Adipose tissue (tissue), 3 donors: ENCODE measurements at places on chromosomes 4 and X. TPM values are rescaled to one million over a fixed set of nuclear protein-coding genes. Genes with fewer than 3 reads are reported as not detected.

Gene OPRPN
- polyA plus RNA-seq = not detected

Gene LETM1
- polyA plus RNA-seq = 14.2 TPM

Gene KLF8
- 15.0 TPM for polyA plus RNA-seq

Gene TLR1
- polyA plus RNA-seq = 4.1 TPM

Gene TRIM61
- 0.38 TPM for polyA plus RNA-seq

Gene MAGED4
- polyA plus RNA-seq = 3.1 TPM

Gene ACE2
- polyA plus RNA-seq = 14.4 TPM
